ENCODE measurements at places on chromosomes 16 and 17.

DNA sequence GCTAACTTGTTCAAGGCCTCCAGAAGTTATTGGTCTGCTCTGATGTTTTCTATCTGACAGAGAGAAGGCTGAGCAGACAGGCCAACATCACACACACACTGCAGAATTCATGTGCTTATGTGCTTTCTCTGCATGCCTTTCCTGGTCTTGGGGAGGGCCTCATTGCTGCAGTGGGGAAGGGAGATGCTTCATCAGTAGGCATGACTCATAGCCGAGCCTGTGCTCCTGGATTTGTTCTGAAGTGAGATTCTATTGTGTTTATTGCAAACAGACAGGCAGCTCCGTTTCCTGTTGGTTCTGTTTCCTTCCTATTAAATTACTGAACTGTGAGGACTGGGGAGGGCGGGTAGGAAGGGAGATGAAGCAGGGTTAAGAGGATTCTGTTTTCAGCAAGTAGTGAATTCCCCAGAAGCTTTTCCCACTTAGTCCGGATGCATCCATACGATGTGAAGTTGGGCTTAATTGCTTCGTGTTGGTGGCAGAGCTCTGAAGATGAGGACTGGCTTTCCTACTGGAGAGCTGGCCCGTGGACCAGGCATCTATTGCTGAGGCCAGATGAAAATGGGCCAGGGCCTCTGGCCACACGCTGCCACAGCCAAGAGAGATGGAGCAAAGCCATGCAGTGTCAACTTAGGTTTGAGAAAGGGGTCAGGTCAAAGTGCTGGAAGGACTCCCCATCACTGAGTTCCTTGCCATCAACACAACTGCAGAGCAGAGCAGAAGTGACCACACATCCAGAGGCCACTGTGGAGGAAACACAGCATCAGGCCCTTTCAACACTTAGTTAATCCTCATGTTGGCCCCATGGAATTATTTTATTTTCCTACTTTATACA is 179.3 kb downstream of the UTP18 start:
- DNase-seq = no peak

DNA sequence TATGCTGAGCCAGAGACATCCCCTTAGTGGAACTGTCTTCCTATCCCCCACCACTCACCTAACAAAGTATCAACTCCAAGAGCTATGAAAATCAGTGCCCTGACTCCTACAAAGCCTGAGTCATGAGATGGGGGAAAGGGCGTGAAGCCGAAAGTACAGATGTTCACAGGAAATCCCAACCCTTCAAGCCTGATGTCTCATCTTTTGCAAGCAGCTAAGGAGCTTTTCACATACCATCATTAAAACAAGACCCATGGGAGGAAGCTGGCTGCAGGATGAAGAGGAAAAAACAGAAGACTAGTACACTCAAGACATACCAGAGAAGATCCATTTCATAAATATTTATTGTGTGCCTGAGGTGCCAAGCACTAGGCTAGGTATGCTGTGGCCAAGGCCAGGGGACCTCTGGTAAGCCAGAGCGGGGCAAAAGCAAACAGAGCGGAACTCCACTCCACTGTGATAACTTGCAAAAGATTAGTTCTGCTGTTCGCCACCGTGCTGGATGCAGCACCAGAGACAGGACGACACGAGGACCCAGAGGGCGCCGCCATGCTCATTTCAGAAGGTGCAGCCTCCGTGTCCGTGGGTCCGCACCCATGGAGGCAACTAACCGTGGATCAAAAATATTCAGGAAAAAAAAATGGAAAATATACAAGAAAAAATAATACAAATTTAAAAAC is 4.5 kb upstream of the MNT start:
- DNase-seq = no peak

- no peak for DNase-seq
Measured at GRCh38 chr17:80564545-80564944, 19.9 kb downstream of the RPTOR start.

DNA sequence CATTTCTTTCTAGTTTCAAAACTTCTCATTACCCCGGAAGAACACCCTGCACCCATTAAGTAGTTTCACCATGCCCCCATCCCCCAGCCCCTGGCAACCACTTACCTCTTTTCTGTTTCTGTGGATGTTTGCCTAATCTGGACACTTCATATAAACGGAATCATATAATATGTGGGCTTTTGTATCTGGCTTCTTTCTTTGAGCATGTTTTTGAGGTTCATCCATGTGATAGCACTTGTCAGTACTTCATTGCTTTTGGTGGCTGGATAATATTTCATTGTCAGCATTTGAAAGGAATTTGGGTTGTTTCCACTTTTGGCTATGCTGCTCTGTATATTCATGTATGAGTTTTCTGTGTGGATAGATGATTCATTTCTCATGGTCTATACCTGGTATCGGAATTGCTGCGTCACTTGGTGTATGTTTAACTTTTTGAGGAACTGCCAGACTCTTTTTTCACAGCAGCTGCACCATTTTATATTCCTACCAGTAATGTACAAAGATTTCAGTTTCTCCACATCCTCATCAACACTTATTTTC is 30.0 kb upstream of the SLC5A10 start:
- DNase-seq = no peak

DNA sequence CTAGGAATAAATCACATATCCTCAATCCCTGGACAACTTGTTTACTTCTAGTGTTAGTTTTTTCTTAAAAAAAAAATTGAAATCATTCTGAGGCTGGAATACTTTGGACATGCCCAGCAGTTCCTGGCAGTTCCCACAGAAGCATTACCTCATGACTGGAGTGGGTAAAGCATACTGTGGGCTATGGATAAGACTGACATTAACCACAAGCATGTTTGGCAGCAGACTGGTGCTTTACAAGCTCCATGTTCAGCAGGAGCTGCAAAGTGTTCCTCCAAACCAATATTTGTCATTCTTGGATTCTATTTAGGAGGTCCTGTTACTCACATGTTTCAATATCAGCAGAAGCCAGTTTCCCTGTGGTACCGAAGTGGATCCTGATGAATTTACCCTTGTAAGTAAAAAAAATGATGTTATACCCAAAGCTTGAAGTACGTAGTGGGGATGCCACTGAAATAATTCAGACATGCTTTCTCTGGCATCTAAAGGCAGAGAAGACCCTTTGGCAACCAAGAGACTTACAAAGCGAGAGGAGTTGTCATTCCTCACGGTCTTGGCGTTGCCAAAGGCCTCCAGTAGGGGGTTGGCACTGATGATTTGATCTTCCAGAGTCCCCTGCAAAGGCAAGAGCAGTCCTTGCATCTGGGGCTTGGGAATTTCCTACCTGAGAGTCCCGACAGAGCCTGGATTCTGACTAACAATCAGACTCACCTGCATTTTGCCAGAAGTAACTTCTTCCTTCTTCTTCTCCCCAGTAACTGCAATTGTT is 4.9 kb downstream of the MYH1 start:
- DNase-seq = no peak

GRCh38 chr17:57782647-57783337 is 37.7 kb upstream of the CCDC182 start:
- no peak for DNase-seq

DNA sequence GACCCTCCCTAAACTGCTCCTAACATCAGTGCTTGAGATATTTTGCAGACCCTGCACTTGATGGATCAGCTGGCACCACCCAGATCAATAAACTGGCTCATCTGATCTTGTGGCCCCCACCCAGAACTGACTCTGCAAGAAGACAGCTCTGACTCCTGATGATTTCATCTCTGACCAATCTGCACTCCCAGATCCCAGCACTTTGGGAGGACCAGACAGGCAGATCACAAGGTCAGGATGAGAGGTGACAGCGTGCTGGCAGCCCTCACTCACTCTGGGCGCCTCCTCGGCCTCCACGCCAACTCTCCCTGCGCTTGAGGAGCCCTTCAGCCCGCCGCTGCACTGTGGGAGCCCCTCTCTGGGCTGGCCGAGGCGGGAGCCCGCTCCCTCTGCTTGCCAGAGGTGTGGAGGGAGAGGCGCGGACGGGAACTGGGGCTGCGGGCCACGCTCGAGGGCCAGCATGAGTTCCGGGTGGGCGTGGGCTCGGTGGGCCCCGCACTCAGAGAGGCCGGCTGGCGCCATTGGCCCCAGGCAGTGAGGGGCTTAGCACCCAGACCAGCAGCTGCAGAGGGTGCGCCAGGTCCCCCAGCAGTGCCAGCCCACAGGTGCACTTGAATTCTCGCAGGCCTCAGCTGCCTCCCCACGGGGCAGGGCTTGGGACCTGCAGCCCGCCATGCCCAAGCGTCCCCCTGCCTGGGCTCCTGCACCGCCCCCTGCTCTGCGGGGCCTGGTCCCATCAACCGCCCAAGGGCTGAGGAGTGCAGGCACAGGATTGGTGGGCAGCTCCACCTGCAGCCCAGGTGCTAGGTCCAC is 2.4 kb upstream of the C16orf54 start:
- no peak for DNase-seq

- no peak for DNase-seq
Measured at GRCh38 chr17:48597778-48598631, 4.4 kb upstream of the HOXB5 start.

GRCh38 chr16:83842756-83843507 is 35.2 kb downstream of the HSBP1 start:
- no peak for DNase-seq

DNA sequence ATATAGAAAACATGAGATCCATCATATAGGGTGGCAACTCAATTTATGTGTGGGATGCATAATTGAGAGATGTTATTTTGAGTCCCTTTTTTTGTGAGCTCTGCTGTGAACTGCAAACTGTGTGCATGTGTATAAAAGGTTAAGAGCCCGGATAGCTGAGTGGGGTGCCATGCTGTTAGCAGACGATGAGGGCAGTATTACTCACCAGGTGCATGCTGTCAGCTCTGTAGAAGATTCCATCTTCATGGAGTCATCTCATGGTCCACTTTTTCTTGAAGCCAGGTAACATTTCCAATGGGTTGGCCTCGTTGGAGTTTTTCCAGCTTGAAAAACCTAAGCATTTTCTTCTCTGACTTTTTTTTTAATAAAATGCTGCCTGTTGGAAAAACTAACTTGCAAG is 43.0 kb upstream of the RHBDL3 start:
- DNase-seq = no peak

DNA sequence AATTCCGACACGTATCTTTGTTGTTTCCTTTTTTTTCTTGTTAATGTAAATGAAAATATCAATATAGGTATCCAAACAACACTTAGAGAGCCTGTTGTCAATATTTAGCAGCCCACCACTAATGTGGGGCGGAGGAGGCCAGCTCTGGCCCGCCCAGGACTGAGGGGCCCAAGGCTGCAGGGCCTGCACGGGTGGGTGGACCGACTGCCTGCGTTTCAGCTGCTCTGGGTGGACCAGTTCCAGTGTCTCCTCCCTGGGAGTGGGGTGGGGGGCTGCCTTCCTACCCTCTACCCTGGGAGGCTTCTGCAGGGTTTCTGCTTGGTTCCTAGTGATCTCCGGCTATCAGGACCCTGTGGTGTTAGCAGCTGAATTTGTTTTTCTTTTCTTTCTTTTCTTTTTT is 15.9 kb upstream of the ADGRG1 start:
- DNase-seq = no peak

GRCh38 chr16:79409978-79410377 is 190.6 kb downstream of the MAF start:
- DNase-seq = no peak

DNA sequence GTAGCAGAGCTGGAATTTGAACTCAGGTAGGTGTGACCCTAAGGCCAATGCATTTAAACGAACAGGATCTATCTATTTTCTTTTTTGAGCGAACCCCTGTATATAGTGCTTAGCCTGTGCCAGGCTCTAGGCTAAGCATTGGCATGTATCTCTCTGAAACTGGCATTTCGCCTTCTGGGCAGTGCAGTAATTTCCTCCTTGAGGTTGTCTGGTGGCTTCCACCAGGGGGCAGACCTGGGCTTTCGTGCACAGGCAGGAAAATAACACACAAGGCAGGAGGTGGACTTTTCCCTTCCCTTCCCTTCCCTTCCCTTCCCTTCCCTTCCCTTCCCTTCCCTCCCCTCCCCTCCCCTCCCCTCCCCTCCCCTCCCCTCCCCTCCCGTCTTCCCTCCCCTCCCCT is 34.4 kb upstream of the PRKCB start:
- DNase-seq = peak; percentile 61

DNA sequence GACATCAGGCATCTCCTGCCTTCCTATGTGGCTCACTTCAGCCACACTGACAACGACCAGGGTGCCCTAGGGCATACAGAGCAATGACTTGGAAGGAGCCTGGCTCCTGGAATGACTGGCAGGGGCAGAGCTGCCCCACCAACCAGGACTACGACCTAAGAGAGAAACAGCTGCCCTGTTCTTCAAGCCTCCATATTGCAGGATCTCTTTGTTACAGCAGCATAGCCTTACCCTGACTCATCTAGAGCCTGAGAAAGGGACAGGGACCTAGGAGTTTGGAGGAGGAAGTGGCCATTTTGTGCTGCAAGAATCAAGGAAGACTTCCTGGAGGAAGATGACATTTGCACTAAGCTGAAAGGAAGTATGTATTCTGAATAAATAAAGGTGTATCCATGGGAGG is 49.6 kb downstream of the GSG1L start:
- no peak for DNase-seq

- no peak for DNase-seq
Measured at GRCh38 chr17:50459756-50460155, 8.9 kb downstream of the CHAD start.

- DNase-seq = no peak
Measured at GRCh38 chr17:75313941-75314551, 24.8 kb upstream of the SLC25A19 start.

DNA sequence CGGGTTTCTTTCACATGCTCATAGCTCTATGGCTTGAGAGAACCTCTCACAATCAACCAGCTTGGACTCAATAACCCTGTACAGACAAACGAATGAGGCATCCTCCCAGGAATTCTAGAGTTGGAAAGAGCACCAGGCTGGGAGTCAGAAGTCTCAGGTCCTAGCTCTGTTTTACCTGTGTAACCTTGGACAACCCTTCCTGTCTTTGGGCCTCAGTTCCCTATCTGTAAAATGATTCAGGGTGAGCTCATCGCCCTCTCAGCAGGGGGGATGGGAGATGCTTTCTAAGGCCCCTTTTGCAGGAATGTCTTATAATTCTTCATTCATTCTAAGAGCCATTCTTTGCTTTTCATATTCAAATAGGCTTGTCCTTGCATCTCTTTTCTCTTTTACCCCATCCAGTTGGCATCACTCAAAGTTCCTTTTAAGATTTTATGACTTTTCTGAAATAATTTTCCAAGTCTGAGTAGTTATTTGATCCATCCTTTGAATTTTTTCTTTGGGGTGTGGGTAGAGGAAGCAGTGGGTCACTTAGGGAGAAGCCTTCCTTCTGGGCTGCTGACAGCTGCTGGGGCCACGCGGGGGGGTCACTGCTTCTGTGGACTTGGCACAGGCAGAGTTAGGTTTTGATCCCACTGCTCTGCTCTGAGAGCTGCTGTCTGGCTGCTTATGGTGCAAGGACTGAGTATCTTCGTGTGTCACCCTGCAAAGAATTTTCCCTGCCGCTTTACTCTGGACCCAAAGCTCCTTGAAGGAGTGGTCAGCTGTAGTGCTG is 102.7 kb downstream of the UTP18 start:
- DNase-seq = no peak

DNA sequence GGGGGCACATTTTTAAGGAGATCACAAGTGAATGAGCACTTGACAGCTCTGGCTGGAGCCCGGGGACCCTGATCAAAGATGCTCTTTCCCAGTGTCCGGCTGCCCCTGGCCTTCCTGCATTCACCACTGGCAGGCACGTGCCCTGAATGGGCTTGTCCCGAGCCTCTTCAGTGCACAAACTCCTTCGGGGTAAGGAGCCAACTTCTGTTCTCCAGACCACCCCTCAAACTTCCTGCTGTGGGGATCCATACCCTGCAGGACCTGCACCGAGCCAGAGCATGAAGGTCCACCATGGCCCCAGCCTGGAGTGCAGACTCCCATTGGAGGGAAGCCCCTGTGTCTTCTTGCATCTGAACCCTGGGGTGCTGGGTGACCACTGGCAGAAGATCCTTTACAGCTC is 9.8 kb upstream of the SLC12A3 start:
- DNase-seq = no peak
